ENCODE measurements at places on chromosomes 2 and 18.
A peak's percentile ranks its signal among the peaks of the same experiment; 100 is the strongest.

- no peak for DNase-seq
Observed at GRCh38 chr2:129857200-129857599, 122.3 kb upstream of the RAB6C start.

DNA sequence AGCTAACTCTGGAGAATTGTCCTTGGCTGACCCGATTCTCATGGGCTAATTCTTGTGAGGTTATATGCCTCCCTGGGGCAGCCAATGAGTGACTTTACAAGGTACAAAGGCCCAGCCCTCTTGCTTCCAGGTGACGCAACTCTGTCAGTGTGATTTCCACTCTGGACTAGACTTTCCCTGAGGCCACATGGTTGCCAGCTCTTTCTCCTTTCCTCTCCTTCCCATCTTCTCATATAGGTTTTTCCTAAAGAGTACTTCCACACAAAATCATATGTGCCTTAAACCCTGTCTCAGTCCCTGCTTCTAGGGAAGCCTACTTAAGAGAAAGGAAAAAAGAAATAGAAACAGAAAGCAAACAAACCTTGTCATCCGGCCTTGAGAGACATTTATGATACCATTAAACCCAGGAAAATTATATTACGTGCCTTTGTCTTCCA lies 226.2 kb upstream of the ZSWIM2 start:
- peak; percentile 60 for DNase-seq

GRCh38 chr2:108315444-108315934 lies 26.8 kb downstream of the SULT1C2 start:
- no peak for DNase-seq

GRCh38 chr2:238525990-238526389 lies 99.3 kb downstream of the ASB1 start:
- DNase-seq, result no peak

GRCh38 chr18:50310080-50310479 lies 22.6 kb upstream of the CXXC1 start:
- peak; percentile 13 for DNase-seq

GRCh38 chr2:150549381-150549780 lies 61.9 kb upstream of the RND3 start:
- no peak for DNase-seq

GRCh38 chr2:191705084-191705483 lies 27.1 kb downstream of the NABP1 start:
- DNase-seq, result peak; percentile 87

- DNase-seq, result peak; percentile 84
Observed at GRCh38 chr2:54704688-54705605, 18.5 kb upstream of the EML6 start.

GRCh38 chr2:217431577-217432269 lies 571.1 kb downstream of the TNS1 start:
- DNase-seq, result no peak

GRCh38 chr18:21489919-21490495 lies 110.5 kb downstream of the ESCO1 start:
- no peak for DNase-seq

- no peak for DNase-seq
Observed at GRCh38 chr2:43379494-43379893, 153.1 kb upstream of the ZFP36L2 start.

DNA sequence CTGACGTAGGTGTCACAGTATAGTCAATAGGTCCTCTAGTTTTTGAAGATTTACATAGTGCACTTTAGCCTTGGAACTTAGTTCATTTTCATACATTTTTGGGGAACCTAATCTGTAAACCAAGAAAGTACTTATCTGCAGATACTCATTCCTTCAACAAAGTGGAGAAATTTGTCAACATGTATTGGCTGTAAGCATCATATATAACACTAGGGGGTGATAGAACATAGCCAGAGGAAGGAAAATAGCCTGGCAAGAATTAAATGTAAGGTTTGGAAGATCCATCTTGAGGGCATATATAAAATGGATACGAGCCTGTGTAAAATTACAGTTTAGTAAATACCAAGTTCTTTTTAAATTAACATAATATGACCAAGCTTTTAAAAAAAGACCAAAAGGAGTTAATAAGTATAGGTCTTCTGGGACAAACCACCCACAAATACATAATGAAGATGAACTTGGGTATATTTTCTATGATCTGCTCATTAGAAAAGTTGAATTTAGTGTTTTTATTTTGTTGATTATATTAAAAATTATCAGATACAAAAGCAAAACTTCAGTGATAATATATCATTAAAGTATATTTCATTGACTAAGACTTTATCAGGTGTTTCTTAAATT lies 18.2 kb downstream of the RPL37A start:
- peak; percentile 69 for DNase-seq

DNA sequence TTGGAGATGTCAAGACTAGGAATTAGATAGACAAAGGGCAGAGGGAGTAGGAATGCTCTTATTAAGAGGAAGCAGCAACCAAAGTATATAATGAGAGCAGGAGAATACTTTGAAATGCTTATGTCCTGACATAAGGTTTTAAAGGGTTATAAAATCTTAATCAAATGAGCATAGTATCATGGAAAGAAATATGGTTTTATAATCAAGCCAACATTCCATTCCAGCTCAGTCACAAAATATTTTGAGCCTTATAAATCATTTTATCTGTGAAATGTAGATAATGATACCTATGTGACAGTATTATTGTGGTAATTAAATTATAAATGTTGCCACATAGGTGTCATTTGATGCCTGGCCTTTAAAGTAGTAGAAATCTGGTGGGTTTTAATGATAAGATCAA lies 17.6 kb downstream of the VSNL1 start:
- DNase-seq, result no peak

GRCh38 chr18:8654503-8655451 lies 45.5 kb downstream of the RAB12 start:
- peak; percentile 51 for DNase-seq

DNA sequence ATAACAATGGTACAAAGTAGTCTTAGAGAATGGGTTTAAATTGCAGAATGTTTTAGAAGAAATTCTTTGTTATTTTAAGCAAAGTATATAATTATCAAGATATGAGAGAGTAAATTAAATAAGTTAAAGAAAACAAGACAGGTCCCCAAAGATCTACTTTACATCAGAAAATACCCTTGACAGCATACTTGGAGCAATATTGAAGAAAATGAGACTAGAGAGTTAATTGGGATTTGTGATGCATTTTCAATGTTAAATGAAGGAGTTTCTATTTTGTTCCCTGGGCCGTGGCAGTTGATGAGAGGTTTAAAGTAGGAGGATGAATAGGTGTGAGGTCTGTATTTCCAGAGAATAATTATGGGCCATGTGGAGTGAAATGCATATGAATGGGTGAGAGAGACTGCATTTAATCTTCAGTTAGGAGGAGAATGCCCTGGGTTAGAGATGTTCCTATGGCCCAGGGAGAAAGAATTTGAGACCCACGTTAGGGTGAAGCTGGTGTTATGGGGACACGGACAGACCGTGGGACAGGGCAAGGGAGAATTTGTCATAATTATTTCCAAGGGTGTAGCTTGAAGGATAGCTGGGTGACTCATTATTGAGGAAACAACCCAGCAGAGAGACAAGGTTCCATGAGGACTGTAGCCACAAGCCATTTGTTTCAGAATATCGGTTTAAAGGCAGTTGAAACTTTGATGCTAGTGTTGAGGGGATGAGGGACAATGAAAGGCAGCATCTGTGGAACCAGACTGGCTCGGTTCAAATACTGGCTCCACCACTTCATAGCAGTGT lies 22.7 kb downstream of the MGAT5 start:
- no peak for DNase-seq

GRCh38 chr2:42009657-42010580 lies 37.9 kb upstream of the PKDCC start:
- DNase-seq, result no peak

DNA sequence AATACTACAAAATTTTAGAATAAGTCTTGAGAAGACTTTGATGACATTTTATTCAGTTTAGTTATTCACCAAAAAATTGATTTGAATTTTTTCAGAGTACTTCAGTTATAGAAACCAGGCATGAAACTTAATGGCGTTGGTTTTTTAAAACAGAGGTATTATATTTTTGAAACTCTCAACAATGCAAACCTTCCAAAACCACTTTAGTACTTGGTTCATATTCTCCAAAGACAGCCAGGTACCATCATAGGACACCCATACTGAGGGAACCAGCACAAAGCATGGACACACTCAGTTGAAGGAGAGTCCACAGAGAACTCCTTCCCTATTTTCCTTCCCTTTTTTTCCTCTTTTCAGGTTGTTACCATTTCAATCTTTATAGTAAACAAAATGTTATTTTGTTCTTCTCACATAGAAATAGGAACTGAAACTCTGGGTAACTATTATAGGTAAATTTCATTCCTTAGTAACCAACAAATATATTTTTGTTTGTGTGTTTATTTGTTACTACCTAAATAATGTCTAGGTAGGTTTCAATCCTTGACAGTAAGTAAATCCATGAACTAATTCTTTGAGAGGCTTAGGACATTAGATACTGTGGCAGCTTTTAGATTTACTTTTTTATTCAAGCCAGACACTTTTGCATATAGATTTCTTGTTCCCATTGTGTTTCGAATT lies 95.8 kb downstream of the TMEFF2 start:
- no peak for DNase-seq

DNA sequence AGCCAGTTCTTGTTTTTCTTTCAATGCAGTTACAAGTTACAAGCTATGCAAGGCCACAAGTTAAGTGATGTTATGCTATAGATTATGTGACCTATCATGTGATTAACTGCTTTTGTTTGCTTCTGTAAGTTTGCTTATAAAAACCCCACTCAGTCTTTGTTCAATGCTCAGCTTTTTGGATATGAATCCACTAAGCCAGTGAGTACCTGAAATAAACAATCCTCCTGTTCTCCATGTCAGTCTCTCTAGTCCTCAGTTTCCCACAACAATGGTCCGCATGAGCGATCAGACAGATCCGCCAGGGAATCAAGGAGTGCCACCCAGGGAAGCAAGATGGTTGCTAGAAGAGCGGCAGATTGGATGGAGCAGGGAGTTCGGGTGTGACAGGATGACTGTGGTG lies 30.7 kb upstream of the ZNF236 start:
- DNase-seq, result no peak

DNA sequence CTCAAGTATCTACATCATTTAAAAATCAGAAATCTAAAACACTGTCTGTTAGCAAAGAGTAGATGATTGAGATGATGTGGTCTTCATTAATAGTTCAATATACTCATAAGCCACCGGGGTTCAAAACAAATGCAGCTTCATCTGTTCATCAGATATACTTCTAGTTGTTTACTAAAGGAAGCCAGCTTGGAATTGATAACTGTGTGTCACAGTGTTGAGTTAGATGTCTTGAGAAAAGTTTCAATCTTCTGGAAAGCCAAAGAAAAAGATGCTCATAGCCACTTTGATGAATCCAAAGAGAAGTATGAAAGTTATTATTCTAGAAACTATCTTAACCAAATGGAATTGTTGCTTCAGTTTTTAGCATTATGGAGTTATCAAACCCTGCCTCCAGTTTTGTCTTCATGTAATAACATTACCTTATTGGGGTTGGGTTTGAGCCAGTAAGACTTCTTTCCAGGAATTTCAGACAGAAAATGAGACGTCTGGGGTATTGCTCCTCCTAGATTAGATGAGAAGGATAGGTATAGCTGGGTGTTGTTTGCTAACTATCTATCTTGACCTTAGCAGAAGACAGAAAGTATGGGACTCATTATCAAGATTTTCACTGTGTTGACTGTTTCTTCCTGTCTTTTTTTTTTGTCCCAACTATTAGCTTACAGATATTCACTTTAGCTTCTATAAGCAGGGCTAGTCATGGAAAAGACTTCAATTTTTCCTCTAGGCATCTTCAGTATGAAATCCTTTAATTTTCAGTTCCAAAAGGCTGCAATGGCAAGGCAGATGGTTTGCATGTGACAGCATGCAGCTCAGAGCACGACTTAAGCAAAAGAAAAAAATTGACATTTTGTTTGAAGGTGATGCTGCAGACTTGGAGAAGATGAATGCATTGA lies 66.5 kb downstream of the LNPK start:
- DNase-seq, result peak; percentile 93

DNA sequence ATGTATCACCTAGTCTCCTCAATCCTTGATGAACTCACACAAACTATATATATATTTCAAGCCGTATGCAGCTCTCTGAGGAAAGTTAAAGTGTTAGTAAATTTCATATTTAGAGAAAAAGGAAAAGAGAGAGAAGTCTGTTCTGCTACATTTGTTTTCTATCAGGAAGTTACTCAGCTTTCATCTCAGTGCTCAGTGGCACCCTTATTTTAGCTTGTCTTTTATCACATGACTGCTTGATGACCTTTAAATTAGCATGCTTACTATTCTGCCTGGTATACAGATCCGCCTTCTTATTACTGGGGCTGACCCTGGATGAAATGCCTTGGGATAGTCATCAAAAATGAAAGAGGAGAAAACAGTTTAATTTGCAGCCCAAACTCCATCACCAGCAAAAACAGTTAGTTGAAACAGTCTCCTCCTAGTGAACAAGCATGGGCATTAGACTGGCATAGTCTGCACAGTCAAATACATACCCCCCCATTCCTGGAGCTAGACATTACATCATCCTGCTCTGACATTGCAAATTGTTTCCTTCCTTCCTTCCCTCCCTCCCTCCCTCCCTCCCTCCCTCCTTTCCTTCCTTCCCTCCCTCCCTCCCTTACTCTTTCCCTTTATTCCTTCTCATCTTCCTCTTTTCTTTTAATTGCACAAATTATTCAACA lies 215.7 kb downstream of the TMEM182 start:
- DNase-seq, result peak; percentile 1

- no peak for DNase-seq
Observed at GRCh38 chr2:2742726-2743125, 411.7 kb upstream of the MYT1L start.

DNA sequence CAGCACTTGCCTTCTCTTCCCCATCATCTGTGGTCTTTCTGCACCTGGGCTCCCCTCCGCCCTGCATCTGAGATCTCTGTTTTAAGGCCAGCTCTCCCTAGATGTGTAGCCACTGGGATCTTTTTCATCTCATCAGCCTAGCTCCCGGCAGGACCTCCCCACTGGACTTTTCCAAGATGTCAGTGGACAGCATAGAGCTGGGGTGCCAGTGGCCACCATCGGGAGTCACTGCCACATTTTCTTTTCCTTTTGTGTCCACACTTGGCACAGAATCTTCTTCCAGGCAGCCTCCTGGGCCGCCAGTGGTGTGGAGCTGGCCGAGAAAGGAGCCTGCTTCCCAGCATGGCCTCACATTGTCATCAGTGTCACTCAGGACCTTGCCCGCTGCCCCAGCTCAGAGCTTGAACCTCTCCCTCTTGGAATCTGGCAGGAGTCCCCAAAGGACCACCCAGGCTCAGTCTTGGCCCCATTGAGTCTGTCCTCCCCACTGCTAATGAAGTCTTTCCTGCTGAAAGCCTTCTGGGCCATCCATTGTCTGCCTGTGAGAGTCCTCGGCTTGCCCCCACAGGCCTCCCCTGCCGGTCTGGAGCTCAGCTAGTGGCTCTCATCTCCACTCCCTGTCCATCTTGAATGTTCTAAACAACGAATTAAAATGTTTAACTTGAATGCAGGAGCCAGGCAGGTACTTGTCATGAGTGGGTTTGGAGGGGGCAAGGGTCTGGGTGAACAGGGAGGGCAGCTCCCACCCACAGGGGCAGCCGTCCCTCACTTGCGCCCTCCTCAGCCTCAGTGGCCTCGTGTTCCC lies 324.4 kb downstream of the GBX2 start:
- no peak for DNase-seq
